ENCODE measurements at places on chromosomes 5 and 9.

- DNase-seq: no peak
Observed at GRCh38 chr9:8205576-8205975, 406.0 kb upstream of the DMAC1 start.

DNA sequence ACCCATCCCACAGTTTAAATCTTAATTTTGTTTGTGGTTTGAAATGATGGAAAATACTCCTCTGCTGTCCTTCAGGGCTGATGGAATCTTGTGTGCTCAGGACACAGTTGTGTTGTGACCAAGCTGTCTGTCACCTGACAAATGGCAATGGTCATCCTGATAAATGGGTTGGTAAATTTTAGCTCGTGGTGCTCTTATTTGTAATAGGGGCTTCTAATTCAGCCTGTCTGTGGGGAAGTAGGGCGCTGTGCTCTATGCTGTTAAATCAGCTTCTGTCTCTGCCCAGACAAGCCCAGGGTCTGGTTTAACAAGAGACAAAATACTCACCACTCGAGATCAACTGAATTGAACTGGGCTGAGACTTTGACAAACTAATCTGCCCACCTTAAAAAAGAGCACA is 4.5 kb downstream of the LRRTM2 start:
- no peak for DNase-seq

DNA sequence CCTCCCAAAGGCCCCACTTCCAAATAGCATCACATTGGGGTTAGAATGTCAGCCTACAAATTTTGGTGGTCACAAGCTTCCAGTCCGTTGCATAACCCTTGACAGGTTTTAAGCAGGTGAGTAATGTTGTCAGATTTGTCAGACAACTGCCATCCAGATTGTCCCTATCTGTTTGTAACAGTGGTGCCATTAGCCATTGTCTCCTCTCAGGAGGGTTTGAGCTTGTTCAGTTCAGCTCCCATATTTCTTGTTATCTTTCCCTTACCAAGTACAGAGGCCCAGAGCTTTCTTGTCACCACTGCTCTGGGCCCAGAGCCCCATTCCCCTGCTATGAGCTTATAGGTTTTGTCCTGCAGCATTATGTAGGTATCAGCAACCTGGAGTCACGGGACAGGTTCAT is 14.8 kb upstream of the GSN start:
- DNase-seq: no peak

- DNase-seq: no peak
Observed at GRCh38 chr9:93303806-93304573, 120.1 kb downstream of the WNK2 start.

DNA sequence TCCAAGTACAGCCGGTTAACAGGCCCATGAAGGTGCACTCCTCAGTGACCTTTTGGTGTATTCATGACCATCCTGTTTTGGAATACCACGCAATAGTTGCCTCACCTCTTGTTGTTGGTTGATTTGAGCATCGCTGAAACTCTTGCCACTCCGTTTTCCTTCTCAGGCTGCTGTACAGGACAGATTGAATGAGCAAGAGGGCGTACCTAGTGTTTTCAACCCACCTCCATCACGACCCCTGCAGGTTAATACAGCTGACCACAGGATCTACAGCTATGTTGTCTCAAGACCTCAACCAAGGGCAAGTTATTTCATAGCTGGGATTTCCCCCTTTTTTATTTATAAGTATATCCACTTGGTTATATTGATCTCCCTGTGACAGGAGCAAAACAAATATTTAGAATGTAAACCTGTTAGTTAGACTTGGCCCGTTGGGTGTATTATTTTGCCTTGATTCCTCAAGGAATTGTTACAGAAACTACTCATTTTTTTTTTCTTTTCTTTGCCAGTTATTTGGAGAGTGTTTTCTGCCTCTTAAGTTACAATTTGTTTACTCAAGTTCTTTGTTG is 38.1 kb downstream of the FAF2 start:
- no peak for DNase-seq

GRCh38 chr5:154712518-154713437 is 42.4 kb upstream of the LARP1 start:
- no peak for DNase-seq

- DNase-seq: no peak
Observed at GRCh38 chr9:110622368-110622767, 42.8 kb upstream of the SVEP1 start.

DNA sequence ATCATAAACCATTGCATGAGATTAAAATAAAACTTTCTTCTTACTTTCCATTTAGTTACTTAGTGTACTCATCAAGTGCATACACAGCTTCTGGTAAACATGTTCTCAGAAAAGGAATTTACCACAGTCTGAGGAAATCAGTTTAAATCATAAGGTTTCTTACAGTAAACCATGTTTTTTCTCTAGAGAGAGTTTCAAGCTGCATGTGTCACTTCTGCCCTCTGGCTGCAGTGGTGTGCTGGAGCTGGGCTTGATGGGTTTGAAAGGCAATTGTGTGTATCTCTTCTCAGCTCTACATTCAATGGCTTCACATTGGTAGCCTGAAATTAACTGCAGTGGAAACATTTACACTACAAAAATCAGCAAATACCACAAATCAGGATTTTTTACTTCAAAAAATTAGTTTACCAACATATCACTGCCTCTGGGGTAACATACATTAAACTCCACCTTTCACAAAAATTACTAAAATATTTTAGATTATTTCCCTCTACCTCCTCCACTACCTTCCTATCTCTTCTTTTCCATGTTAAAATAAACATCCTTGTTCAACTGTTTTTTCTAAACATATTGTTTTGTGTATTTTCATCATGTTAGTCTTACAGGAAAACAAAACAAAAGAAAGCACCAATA is 414.3 kb downstream of the ANXA1 start:
- no peak for DNase-seq

- no peak for DNase-seq
Observed at GRCh38 chr5:27814286-27814685, 775.9 kb upstream of the CDH9 start.

- no peak for DNase-seq
Observed at GRCh38 chr5:150434464-150434863, 15.1 kb downstream of the RPS14 start.
